ENCODE measurements at places on chromosomes 12 and 14.

- DNase-seq = no peak
Observed at GRCh38 chr12:99732131-99732530, 84.6 kb downstream of the GARIN6 start.

- no peak for DNase-seq
Observed at GRCh38 chr12:126083926-126084325, 1018.7 kb downstream of the AACS start.

DNA sequence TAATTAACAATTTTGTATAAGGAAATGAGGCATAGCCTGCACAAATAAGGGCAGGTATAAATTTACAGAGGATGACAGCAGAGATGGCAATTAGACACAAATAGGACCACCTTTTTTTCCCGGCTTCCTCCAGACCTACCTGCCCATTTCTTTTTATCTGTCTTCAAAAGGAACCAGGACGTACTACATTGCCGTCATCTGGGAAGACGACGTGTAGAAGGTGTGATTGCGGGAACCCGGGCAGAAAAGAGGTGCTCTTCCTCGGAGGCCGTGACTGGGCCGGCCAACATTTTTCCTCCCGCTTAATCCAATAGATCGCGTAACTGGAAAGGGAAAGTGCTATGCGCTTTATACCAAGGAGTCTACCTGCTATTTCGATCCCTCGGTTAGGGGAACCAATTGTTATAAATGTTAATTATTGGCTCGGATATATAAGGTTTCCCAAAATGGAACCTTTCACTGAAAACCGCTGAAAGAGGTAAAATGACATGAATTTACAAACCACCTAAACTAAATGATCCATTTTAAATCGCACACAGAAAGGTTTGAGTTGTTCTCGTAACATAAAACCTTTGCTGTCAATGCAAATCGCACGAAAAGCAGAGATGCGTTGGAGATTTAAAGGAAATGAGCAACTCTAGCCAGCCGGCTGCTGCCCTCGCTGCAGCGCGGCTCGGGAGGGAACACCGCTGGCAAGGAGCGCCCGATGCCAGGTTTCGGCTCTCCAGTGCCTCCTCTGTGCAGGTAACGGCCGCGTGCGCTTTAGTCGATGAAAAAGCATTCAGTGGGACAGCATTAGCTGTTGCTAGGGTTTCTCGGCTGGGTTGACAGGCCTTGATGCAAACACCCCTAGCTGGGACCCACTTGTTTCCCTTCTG, 2.8 kb upstream of the SIX1 start:
- DNase-seq = peak; percentile 59

DNA sequence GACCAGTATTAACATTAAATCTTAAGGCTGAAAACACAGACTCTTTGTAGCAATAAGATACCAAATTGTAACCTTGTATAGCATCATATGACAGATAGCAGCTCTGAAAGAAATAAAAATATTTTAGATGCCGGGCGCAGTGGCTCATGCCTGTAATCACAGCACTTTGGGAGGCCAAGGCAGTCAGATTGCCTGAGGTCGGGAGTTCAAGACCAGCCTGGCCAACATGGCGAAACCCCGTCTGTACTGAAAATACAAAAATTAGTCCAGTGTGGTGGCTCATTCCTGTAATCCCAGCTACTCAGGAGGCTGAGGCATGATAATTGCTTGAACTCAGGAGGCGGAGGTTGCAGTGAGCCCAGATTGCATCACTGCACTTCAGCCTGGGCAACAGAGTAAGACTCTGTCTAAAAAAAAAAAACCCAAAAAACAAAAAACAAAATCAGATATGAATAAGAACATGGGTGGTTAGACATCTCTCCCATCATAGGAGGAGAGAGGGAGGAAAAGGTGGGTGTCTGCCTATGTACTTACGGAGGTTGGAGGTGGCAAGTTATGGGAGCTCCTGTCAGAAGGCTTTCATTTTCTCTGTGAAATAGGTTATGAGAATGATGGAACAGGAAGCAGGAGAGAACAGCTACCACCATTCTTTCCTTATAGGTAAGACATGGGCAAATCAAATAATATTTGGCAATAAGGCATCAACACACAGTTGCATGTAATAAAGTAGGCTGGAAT, 7.6 kb upstream of the HEBP1 start:
- no peak for DNase-seq

GRCh38 chr12:130213249-130213648, 51.0 kb downstream of the FZD10 start:
- peak; percentile 17 for DNase-seq

DNA sequence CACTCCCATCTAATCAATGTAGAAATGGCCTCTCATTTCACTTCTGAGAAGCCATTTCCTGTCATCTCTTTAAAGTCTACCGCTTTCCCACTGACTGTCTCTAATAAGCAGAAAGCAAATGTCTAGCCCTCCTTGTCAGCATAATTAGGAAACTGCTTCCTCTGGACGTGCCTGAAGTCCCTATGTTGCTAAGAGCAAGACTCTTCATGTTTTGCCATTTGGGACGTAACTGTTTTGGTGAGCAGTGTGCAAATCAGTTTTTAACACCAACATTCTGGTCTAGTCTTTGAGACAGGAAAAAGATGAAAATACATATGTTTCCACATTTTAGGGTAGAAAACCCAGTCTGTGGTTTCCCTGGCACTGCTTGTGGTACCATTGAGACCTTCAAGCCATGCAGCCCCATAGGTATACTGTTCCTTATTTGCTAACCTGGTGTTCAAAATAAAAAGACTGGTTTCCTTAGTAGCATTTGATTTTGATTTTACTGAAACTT, 22.2 kb downstream of the IFNG start:
- DNase-seq = no peak

- no peak for DNase-seq
Observed at GRCh38 chr12:57992001-57992400, 50.6 kb downstream of the ATP23 start.

- peak; percentile 75 for DNase-seq
Observed at GRCh38 chr14:65170768-65171507, 68.6 kb upstream of the MAX start.

GRCh38 chr12:12572659-12573058, 10.0 kb upstream of the DUSP16 start:
- DNase-seq = no peak

DNA sequence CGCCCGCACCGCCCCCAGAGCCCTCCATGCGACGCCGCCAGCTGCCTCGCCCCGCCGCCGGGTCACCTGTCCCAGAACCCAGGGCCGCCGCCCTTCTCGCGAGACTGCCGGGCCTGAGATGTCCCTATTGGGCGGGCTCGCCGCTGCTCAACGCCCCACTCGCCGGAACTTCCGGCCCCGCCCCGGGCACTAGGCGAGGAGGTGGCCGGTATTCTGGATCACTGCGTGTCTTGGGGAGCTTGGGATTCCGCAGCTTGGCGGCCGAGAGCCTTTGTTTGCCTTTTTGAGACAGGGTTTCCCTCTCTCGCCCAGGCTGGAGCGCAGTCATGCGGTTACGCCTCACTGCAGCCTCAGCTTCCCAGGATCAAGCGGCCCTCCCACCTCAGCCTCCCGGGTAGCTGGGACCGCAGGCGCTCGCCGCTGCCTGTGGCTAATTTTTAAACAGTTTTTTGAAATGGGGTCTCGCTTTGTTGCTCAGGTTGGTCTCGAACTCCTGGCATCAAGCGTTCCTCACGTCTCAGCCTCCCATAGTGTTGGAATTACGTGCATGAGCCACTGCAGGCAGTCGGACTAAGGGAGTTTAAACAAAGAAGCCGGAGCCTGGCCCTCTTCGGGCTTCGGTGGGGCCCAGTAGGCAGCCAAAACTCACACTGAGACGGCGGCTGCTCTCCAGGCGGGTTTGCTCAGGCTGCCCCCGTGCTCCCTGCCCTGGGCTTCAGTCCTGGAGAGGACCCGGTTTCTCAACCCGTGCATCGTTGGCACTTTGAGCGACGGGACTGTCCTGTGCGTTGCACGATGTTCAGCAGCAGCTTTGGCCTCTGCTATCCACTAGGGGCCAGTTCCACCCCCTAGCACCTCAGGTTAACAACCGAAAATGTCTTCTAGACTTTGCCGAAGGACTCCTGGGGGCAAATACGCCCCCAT, at the start of gene SLC15A4:
SLC15A4 (minus strand) TSS at position 43 of the 924 bp plus-strand sequence; CDS start at position 28, 15 bp downstream.
- peak; percentile 99 for DNase-seq

- DNase-seq = no peak
Observed at GRCh38 chr14:57346741-57347140, 43.6 kb upstream of the NAA30 start.

DNA sequence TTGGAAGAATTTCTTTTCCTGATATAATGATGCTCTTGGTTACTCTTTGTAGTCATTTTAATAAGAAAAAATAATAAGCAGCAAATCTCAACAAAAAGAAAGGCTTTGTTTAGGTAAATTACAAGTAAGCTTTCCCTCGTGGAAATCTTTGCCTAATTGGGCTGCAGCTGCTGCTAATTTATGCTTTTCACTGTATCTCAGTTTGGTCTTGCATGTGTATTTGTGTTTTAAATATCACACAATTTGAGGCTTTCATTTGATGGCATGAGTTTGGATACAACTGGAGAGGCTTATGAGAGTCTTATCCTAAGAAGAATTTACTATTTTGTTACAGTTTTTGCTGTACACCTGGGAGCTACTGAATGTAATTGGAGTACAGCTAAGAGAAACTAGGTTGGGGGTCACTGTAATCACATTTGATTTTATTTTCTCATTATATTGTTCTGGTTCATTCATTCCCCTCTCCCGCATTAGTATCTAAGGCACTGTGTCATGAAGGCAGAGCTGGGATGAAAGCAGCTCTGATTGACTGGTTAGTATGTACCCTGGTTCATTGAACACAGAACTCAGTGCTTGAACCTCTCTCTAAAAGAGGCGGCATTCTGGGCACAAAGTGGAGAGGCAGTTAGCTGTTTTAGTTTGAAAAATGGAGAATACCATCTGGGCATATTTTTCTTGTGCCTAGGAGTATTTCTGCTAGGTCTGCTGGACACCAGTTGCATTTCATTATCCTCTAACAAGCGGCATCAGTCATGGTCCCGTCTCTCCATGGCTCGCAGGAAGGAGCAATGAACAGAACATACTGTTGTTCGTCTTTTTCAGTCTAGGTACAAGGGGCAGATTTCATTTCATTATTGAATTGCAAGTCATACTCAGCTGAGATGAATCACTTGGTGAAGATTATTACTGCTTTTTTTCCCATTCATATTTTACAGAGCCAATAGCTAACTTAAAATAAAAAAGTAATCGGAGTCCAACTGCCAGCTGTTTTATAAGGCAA, 118.0 kb upstream of the TMEM260 start:
- DNase-seq = no peak

DNA sequence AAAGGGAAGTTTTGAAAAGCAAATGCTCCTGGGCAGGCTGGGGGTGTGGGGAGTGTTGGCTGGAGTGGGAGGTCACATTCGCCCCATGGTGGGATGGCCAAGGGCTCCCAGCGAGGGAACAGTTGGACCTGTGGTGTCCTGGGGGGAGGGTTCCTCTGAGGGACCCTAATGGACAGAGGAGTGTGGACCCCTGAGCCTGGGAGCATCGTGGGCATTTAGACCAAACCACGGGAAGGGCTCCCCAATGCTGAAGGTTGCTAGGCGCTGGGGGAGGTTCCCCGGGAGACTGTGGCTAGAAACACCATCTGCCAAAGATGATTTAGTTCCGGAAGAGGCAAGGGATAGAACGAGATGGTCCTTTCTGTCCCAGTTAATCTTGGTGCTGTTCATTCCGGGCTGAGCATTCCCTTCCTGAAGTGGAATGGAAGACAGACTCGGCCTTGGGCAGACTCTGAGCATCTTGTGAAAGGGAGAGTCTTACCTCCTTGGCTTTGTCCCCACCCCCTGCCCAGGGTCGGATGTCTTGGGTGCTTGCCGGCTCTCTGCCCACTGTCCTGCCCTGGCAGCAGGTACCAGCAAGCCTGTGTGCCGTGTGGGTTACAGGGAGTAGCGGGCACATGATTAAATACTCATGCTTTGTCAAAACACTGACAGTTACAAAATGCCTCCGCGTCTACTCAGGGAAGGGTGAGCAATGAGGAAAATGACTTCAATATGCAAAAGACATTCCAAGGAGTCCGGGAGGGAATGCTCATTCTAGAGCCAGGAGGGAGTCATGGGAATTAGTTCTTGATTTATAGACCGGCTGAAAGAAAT, 215.9 kb downstream of the CACNA1C start:
- no peak for DNase-seq

- no peak for DNase-seq
Observed at GRCh38 chr14:30849354-30849753, 25.0 kb upstream of the COCH start.

GRCh38 chr12:6644903-6645302, 2.3 kb downstream of the ACRBP start:
- DNase-seq = peak; percentile 62

DNA sequence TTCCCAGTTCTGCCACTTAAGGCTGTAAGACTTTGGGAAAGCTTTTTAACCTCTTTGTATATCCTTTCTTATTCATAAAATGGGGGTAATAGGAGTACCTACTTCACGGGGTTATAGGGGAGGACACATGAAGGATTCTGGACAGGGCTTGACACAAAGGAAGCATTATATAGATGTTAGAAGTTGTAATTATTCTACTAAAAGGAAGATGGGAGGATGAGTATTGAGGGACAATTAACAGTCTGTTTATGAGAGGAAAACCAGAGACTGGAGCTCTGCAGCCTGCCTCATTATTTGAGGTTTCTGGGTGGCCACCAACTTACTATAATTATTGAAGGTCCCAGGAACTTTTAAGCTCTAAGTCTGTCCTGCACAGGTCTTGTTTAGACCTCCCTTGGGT, 34.0 kb downstream of the PELI2 start:
- DNase-seq = no peak

- no peak for DNase-seq
Observed at GRCh38 chr14:38646391-38646790, 390.5 kb upstream of the CLEC14A start.

GRCh38 chr14:51093371-51094281, 1.3 kb downstream of the TRIM9 start:
- DNase-seq = peak; percentile 74

- peak; percentile 80 for DNase-seq
Observed at GRCh38 chr12:5022465-5023061, 21.1 kb upstream of the KCNA5 start.

- no peak for DNase-seq
Observed at GRCh38 chr14:94022532-94023411, 3.4 kb upstream of the OTUB2 start.

DNA sequence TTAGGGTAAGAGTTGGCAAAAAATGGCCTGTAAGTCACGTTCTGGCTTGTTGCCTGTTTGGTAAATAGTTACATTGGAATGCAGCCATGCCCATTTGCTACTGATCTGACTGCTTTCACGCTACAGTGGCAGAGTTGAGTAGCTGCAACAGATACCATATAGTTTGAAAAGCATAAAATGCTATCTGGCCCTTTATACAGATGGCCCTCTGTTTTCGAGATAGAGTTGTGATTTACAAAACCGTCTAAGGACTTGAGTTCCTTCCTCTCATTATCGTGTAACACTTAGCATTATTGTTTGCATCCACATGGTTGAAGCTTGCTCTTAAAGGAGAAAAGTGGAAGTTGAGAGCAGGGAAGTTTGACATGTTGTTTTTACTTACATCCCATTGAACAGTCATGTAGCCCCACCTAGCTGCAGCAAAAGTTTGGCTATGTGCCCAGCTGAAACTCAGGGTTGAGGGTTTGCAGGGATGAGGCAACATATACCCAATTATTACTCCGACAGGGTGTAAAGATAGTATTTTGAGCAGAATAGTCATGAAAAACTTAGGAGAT, 11.3 kb upstream of the SCFD1 start:
- DNase-seq = no peak
